ENCODE measurements at places on chromosomes 5 and 9.

- DNase-seq: no peak
These were observed 149.9 kb upstream of the FBN2 start for GRCh38 chr5:128687930-128688329.

- no peak for DNase-seq
These were observed 17.6 kb downstream of the NACC2 start for GRCh38 chr9:136077491-136077890.

DNA sequence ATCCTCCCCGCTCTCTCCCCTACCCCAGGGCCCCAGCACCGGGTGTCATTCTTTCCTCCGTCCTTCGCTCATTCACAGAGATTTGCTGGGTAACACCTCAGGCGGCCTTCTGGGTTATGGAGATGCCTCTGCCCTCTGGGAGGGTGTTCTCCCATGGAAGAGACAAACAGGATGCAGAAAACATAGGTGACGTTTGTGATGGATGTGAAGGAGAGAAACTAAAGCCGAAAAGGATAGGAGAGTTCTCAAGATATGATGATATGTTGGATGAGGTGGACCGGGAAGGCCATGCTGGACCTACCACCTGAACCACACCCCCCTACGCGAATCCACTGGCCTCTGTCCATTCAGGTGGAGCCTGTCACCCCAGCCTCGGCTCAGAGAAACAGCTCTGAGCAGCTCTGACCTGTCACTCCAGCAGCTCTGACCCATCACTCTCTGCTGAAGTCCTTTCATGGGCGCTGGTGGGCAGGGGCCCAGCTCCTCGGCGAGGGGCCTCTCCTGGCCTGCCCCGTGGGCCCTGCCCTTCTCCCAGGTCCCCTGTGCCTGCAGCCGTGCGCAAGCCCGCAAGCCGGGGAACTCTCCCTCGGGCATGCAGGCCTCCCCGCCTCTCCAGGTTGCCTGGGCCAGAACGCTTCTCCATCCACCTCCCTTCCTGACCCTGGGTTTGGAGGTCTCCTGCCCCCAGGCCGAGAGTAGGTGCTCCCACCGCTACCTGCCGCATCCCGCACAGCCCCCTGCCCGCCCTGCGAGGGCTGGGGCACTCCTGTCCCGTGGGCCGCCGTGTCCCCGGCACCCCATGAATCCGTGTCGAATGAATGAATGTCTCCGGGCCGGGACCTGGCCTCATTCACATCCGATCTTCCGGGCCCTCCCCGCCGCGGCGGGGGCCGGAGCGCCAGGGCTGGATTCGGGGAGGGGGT, 717 bp upstream of the NCS1 start:
- DNase-seq: no peak

- no peak for DNase-seq
These were observed 103.5 kb upstream of the FCN2 start for GRCh38 chr9:134777153-134777552.

GRCh38 chr5:9513827-9514226, 32.0 kb downstream of the SEMA5A start:
- DNase-seq: no peak

GRCh38 chr5:63700241-63700640, 262.0 kb downstream of the HTR1A start:
- DNase-seq: no peak

- no peak for DNase-seq
These were observed 970.0 kb downstream of the MAT2B start for GRCh38 chr5:164475339-164475977.

All from CD4-positive, alpha-beta T cell treated with Interleukin-17A for 1 hour (primary cell).